ENCODE measurements at places on chromosomes 16 and 17.

- no peak for DNase-seq
These were observed 4.9 kb downstream of the SLC35G3 start for GRCh38 chr17:35189291-35189690.

DNA sequence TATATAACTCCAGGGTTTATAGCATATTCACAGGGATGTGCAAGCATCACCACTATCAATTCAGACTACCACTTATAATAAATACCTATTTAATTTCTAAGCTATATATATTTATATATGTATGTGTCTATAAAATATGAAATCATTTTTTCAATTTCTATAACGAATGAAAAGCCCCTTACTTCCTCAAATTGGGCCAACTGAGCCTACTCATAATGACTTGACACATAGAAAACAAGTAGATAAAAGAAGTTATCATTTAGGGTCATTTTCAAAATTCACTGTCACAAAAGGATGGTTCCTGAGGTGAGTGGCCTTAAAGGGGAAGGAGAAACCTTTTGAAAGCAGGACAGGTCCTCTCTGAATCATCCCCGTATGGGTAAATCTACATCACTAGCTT is 114.1 kb downstream of the ADCY9 start:
- no peak for DNase-seq

- DNase-seq, result peak; percentile 73
These were observed 580 bp downstream of the RANGRF start for GRCh38 chr17:8289103-8289397.

GRCh38 chr17:65749479-65749878 is 188.0 kb upstream of the AXIN2 start:
- no peak for DNase-seq

DNA sequence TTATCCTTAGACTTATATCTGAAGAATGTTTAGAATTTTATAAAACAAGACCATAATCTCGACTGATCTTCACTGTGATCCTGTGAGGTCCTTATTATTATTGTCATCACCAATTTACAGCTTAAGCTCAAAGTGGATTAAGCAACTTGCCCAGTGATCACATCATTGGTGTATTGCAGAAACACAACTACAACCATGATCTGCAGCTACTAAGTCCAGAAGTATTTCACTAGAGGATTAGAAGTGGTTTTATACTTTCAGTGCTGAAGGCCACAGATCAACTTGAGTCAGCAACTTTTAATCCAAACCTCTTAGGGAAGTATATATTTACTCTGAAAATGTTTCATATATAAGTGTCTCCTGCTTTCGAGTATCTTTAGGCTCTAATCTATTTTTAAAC is 624.3 kb upstream of the SOX9 start:
- no peak for DNase-seq

All from stimulated activated CD8-positive, alpha-beta memory T cell treated with anti-CD3 and anti-CD28 coated beads, Interleukin-15, amount 100 ng/mL, for 48 hours (primary cell).